Naive B cell (primary cell): ENCODE measurements at places on chromosomes 2 and 18. TPM values are rescaled to one million over a fixed set of nuclear protein-coding genes. Genes with fewer than 3 reads are reported as not detected.

GRCh38 chr2:207219081-207219630 lies 53.4 kb upstream of the KLF7 start:
- DNase-seq: no peak

DNA sequence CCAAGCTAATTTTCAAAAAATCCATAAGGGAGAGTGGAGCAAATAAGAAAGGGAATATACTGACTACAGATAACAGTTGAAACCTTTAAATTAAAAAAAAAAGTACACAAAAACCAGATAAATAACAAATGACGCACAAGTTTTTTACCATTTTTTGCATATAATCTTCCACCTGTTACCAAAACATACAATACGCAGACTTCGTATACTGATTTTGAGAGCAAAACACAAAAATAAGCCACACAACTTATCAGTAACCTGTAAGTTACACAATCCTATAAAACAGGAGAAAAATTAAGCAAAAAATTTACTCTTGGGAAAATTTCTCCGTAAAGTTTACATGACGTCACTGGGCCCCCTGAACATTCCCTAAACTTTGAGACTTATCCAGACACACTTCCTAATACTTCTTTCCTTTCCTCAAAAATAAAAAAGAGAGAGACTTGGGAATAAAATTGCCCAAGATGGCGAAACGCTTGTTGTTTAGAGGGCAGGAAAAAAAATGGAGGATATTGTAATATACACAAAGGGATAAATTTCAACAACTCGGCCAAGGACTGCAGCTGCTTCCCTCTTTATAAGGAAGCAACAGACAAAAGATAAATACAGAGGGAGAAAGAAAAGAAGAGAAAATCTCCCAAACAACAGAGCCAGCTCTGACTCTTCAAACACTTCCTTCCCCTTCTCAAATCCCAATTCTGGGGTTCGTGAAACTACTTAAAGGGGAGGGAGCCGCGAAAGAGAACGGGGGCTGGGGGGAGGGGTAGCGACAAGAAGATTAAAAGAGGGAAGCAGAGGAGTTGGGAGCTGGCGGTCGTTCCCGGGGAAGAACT lies 1.6 kb downstream of the BAZ2B start:
- peak; percentile 7 for DNase-seq

DNA sequence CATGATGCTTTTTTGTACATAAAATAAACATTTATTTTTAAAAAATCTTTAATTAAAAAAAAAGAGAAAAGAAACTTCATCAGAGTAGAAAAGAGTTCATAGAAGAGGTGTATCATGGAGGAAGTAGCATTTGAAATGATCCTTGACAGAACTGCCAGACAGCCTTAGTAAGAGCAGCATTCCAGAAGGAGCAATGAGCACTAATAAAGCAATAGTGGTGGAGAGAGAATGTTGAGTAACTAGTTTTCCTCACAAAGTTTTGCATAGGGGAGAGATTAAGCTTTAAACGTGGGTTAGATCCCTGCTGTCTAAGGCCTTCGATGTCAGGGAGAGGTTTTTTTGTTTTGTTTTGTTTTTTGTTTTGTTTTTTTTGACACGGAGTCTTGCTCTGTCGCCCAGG lies 29.8 kb upstream of the METTL21A start:
- no peak for DNase-seq

DNA sequence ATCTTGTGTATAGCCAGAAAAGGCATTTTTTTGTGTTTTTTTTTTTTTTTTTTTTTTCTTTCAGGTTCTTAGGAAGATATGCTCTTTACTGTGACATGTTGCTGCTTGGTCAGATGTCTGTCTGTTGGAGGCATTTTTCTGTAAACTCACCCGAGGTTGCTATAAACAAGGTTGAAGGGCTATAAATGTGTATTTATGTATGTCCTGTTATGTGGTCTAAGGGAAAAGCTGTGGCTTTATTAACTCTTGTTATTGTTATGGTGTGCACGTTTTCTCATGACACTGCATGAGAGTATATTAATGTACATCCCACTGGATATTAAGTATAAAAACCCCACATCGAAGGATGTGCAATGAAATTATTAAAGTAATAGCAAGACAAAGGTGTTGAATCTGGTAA lies 102.0 kb downstream of the ZNF532 start:
- no peak for DNase-seq

DNA sequence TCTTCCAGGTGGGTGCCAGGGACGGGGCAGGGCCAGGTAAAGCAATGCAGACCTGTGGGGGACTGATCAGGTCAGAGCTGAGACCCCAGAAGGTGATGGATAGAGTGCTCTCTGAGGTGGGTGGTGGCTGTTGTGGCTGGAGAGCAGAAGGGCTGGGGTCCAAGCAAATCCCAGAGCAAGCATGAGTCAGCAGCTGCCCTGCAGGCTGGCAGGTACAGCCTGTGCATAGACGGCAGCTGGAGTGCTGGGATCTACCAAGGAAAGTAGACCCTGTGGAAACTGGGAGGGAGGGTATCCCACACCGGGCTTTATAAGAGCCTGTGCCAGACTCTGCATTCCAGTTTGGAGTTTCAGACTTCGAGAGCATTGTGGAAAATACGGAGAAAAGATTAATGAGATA lies 663 bp downstream of the TRIM54 start:
- no peak for DNase-seq

The MRPL33 gene
- polyA plus RNA-seq: 175 TPM

The C2orf81 gene
- 4.2 TPM for polyA plus RNA-seq

The DOK1 gene
- polyA plus RNA-seq: 44.1 TPM

The C2orf72 gene
- polyA plus RNA-seq: not detected

GRCh38 chr2:223054193-223054781 lies 2.3 kb downstream of the KCNE4 start:
- no peak for DNase-seq

The PDE6D gene
- polyA plus RNA-seq: 63.0 TPM

- no peak for DNase-seq
Measured at GRCh38 chr2:71935262-71935848, 212.3 kb downstream of the CYP26B1 start.

DNA sequence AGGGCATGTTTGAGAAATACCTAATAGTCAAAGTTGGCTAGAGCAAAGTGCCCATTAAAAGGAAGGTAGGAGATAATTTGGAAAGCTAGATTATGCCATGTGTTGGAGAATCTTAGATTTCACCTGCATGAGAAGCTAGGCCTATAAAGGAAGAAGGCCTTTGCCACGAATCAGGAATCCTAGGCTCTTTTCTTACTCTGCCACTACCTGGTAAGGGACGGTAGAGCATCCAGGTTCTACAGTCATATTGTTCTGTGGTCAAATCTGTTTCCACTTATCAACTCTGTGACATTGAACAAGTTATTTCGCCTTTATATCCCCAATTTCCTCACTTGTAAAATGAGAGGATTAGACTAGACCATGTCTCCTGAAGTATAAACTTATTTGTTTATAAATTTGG lies 3.6 kb upstream of the KCNJ3 start:
- DNase-seq: no peak

The DNAH7 gene
- not detected for polyA plus RNA-seq

The MAPK4 gene
- polyA plus RNA-seq: not detected

The PER2 gene
- polyA plus RNA-seq: 4.1 TPM

The WBP1 gene
- 40.4 TPM for polyA plus RNA-seq

The ATOH8 gene
- polyA plus RNA-seq: not detected

GRCh38 chr2:234914371-234915154 lies 37.3 kb upstream of the SH3BP4 start:
- no peak for DNase-seq

GRCh38 chr2:10995366-10995970 lies 83.7 kb downstream of the KCNF1 start:
- DNase-seq: no peak

DNA sequence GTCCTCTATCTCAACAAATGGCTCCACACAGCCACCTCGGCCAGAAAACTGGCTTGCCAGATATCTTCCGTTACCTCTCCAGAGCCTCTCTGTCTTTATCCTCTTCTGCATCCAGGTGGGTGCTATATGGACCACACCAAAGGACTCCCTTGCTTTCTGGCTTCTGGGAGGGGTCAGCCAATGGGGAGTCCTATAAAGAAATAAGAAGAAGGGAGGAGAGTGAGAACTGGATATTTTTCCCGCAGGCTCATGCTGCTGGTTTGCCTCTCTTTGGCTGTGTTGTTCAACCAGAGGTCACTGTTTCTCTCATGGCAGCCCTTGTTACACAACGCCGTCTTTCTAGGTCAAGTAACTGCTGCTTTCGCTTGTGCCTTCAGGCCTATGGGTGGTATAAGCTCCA lies 72.7 kb downstream of the POLE4 start:
- no peak for DNase-seq

DNA sequence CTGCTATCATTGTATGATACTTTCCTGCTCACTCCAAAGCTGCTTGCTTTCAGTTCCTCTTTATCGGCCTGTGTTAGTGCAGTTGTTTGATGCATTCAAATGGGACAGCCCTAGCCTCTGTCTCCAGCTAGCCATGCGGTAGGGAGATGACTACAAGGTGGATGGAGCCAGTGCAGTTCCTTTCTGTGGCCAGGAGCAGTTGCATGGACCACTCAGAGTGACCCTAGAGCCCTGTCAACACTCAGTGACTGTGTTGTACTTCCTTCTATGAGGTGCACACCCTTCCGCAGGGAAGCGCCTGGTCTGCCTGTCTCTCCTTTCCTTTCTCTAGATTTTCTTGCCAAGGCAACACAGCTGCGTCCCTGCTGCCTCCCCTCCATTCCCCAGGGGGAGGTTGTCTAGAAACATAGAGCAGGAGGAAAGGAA lies 33.8 kb downstream of the KCNS3 start:
- peak; percentile 23 for DNase-seq

- no peak for DNase-seq
Measured at GRCh38 chr2:66582104-66582986, 147.4 kb downstream of the MEIS1 start.

The GATA6 gene
- polyA plus RNA-seq: not detected

The NAT8 gene
- not detected for polyA plus RNA-seq

The RNF125 gene
- 17.6 TPM for polyA plus RNA-seq

GRCh38 chr2:103232865-103233264 lies 471.0 kb downstream of the TMEM182 start:
- no peak for DNase-seq
